ENCODE measurements at places on chromosomes 3 and 15. TPM values are rescaled to one million over a fixed set of nuclear protein-coding genes. Genes with fewer than 3 reads are reported as not detected.

The TM4SF1 gene
- 213 TPM for total RNA-seq

- DNase-seq = peak; percentile 50
Measured at GRCh38 chr3:46997453-46998091, 18.1 kb downstream of the NBEAL2 start.

The TGM5 gene
- total RNA-seq = not detected

DNA sequence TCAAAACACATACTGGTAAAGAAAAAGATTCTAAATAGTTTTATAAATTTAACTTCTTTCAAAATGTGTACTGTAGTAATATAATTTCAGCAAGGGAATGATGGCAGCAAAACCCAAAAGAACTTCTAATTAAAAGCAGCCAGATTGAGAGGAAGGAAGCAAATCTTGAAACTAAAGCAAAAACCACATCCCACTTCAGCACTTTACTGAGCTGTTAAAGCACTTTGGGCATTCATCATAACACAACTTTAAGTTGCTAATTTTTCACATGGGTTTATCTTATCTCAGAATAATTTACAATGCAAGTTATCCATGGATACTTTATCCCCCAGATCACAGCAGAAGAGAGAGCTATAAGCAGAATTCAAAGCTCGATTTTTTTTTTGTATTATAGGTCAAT lies 6.0 kb downstream of the RFC4 start:
- no peak for DNase-seq

The SMAD6 gene
- 34.8 TPM for total RNA-seq

The ARGFX gene
- not detected for total RNA-seq

The IGSF11 gene
- 0.75 TPM for total RNA-seq

GRCh38 chr15:28943146-28943545 lies 57.4 kb downstream of the APBA2 start:
- peak; percentile 27 for DNase-seq

The LNP1 gene
- total RNA-seq = 5.1 TPM

The WDR93 gene
- not detected for total RNA-seq

The ROBO2 gene
- total RNA-seq = 1.3 TPM

The RBMS3 gene
- total RNA-seq = 203 TPM

The GOLGA6B gene
- total RNA-seq = not detected

GRCh38 chr15:100999369-100999768 lies 80.2 kb downstream of the LRRK1 start:
- DNase-seq = no peak

DNA sequence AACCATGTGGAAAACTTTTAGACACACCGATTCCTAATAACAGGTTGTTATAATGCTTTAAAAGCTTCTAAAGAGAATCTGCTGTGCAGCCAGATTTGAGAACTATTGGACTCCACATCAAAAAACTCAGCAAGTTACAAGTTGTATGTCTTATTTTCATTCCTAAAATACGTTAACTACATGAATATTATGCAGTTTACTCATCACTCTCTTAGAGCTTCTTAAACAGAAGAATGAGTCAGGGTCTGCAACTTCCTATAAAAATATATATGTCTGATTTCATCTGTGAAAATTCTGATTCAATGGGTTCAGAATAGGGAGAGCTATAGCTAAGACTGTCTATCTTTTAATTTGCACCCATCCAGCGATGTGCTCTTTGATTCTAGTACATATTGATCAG lies 244.2 kb upstream of the EPHA3 start:
- no peak for DNase-seq

The HTR3E gene
- total RNA-seq = not detected

DNA sequence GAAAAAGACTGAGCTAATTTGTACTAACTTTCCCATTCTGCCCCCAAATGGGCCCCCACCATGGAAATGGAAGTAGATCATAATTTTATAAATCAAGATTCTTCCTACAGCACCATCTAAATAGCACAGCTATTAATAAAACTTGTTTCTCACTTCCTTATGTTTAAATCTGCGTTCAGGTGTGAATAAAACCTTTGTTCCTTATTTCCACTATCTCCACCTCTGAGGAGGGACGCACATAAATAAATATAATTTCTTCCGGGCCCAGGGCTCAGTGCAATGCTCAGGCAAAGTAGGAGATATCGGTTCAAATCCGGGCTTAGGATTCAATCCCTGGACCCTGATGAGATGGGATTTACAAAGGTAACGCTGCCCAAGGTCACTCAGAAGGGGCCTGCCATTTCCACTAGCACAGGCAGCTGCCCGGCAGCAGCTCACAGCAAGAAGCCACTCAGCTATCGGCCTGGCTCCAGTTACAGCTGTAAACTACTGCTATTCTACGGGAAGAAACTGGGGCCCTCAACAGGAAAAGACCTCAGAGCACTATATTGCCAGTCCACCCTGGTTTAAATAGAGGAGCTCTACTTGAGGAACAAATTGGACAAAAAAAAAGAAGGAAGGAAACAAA lies 52.5 kb downstream of the FOXP1 start:
- no peak for DNase-seq

The MINAR1 gene
- total RNA-seq = 1.4 TPM

The RLBP1 gene
- not detected for total RNA-seq

- no peak for DNase-seq
Measured at GRCh38 chr3:52856666-52857065, 21.8 kb upstream of the MUSTN1 start.

The ZNF662 gene
- 18.1 TPM for total RNA-seq

- peak; percentile 57 for DNase-seq
Measured at GRCh38 chr3:98809557-98809956, 46.4 kb downstream of the ST3GAL6 start.

DNA sequence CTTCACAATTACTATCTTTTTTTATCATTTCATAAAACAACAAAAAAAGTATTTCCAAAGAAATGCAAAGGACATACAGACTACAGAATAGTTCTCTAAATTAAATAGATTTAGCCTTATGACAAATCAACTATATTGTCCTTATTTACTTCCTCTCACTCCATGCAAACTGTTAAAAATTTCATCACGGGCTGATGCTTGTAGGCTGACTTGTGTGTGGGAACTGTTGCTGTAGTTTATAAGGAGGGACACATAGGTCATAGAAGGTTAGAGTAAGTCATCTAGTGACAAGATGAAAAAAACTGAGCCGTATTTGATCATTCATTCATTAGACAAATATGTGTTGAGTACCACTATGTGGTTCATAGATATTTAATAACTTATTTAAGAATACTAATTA lies 232.5 kb upstream of the TBL1XR1 start:
- no peak for DNase-seq

The FETUB gene
- not detected for total RNA-seq
